Natural killer cell (primary cell): ENCODE measurements at places on chromosomes 7 and 10. TPM values are rescaled to one million over a fixed set of nuclear protein-coding genes. Genes with fewer than 3 reads are reported as not detected.

DNA sequence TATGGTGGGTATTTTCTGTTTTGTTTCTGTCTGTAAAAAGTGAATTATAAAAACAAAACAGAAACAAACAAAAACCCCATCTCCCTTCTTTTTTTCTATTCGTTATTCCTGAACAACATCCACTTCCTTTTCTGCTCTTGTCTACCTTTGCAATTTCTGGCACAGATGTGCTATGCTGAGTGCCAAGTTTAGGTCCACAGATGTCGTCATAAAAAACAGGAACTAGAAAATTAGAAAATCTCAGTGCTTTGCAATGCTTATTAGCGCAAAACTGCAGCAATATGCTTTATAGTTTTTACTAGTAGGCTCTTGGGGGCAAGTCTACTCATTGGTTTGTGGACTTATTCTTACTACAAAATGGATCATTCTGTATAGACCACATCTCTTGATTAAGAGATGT is 94.2 kb upstream of the PRKCQ start:
- H3K27ac ChIP-seq: no peak overlapping the region
- no peaks in the 10 kb centered on the region for H3K4me1 ChIP-seq
- H3K27me3 ChIP-seq: peaks cover 4% of the 10 kb centered on the region
- no peak for DNase-seq
- H3K4me3 ChIP-seq: no peak overlapping the region

GRCh38 chr10:121678631-121679174 is 80.5 kb upstream of the FGFR2 start:
- no peaks in the 10 kb centered on the region for H3K4me1 ChIP-seq
- DNase-seq: no peak
- H3K36me3 ChIP-seq: no peaks in the 10 kb centered on the region
- H3K4me3 ChIP-seq: no peak overlapping the region
- H3K27me3 ChIP-seq: no peaks in the 10 kb centered on the region
- no peak overlapping the region for H3K27ac ChIP-seq

- no peaks in the 10 kb centered on the region for H3K36me3 ChIP-seq
- no peaks in the 10 kb centered on the region for H3K4me1 ChIP-seq
- DNase-seq: no peak
- H3K27ac ChIP-seq: no peak overlapping the region
These were observed 25.4 kb upstream of the ZNF107 start for GRCh38 chr7:64640504-64640903.

- H3K27me3 ChIP-seq: no peaks in the 10 kb centered on the region
- no peak overlapping the region for H3K27ac ChIP-seq
- DNase-seq: no peak
- H3K4me1 ChIP-seq: no peaks in the 10 kb centered on the region
These were observed 588.0 kb downstream of the CALN1 start for GRCh38 chr7:71824006-71824760.

CYP2C18 gene
- total RNA-seq: not detected

- no peaks in the 10 kb centered on the region for H3K4me1 ChIP-seq
- no peaks in the 10 kb centered on the region for H3K36me3 ChIP-seq
- DNase-seq: no peak
- H3K4me3 ChIP-seq: no peak overlapping the region
These were observed 572.6 kb downstream of the PTPRN2 start for GRCh38 chr7:158014976-158015375.

OPN1SW gene
- total RNA-seq: not detected

DNA sequence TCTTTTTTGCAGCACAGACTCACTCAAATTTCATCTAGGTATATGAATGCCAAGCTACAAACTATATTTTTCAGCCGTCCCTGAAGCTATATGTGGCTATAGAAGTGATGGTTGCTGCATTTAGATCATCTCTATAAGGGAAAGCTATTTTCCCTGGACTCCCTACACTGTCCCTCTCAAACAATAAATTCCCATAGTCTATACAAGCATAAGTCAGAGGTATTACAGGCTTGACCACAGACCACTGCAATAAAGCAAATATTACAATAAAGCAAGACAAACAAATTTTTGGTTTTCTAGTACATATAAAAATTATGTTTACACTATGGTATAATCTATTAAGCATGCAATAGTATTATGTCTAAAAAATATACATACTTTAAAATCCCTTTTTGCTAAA is 1015.5 kb upstream of the LRRN3 start:
- no peaks in the 10 kb centered on the region for H3K4me1 ChIP-seq
- no peak overlapping the region for H3K4me3 ChIP-seq
- no peaks in the 10 kb centered on the region for H3K27me3 ChIP-seq
- H3K27ac ChIP-seq: no peak overlapping the region

HDAC9 gene
- total RNA-seq: 41.1 TPM

GRCh38 chr10:88374392-88375175 is 208.5 kb downstream of the RNLS start:
- H3K36me3 ChIP-seq: no peaks in the 10 kb centered on the region
- H3K4me3 ChIP-seq: no peak overlapping the region
- no peak for DNase-seq
- no peaks in the 10 kb centered on the region for H3K4me1 ChIP-seq
- no peaks in the 10 kb centered on the region for H3K27me3 ChIP-seq

GRCh38 chr7:108294595-108294994 is 161.6 kb downstream of the NRCAM start:
- no peak for DNase-seq
- H3K36me3 ChIP-seq: no peaks in the 10 kb centered on the region
- no peaks in the 10 kb centered on the region for H3K27me3 ChIP-seq
- H3K4me1 ChIP-seq: no peaks in the 10 kb centered on the region
- no peak overlapping the region for H3K4me3 ChIP-seq

CFAP43 gene
- 0.16 TPM for total RNA-seq

PLEKHS1 gene
- total RNA-seq: 0.23 TPM

GRCh38 chr10:52869864-52870263 is 97.3 kb upstream of the MBL2 start:
- DNase-seq: no peak
- H3K36me3 ChIP-seq: no peaks in the 10 kb centered on the region
- H3K27me3 ChIP-seq: no peaks in the 10 kb centered on the region
- H3K4me3 ChIP-seq: no peak overlapping the region
- H3K4me1 ChIP-seq: no peaks in the 10 kb centered on the region

- H3K27ac ChIP-seq: no peak overlapping the region
- H3K4me3 ChIP-seq: no peak overlapping the region
- H3K27me3 ChIP-seq: no peaks in the 10 kb centered on the region
- H3K4me1 ChIP-seq: no peaks in the 10 kb centered on the region
These were observed 187.4 kb upstream of the GALNT17 start for GRCh38 chr7:70944516-70944915.
